ENCODE measurements at places on chromosomes 4 and X.

- DNase-seq = peak; percentile 65
Measured at GRCh38 chrX:74534569-74535038, 79.8 kb downstream of the RLIM start.

GRCh38 chrX:132584936-132585335 is 96.1 kb upstream of the MBNL3 start:
- no peak for DNase-seq

GRCh38 chr4:138865765-138866164 is 149.8 kb upstream of the NOCT start:
- DNase-seq = no peak

DNA sequence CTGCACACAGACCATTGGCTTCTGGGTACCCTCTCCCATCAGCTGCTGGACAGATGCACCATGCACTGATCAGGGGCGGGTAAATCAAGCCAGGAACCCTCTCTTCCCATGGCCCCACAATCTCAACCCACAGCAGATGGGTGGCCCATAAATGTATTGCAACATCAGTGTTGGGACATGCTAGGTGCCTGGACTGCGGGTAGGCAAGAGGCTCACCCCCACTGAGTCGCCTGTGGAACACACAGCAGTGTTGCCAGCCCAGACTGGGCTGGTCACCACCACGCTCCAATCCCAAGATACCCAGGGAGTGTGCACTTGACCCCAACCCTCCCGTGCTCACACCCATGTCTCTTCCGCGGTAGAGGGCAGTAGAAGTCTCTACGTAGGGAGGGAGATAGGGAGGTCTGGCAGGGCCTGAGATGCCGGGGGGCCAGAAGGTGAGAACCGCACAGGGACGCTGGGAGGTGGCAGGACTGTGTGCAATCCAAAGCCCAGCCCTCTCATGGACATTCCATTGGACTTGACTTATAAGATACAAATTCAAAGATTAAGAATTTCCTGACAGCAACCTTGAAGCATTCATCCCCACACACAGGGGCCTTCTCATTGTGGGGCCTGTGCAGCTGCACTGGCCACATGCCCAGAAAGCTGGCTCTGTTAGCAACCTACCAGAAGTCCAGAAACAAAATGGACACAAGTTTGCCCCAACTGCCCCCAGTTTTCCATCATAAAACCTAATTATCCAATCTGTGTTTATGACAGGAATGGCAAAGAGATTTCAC is 183.7 kb downstream of the NSUN7 start:
- DNase-seq = no peak

DNA sequence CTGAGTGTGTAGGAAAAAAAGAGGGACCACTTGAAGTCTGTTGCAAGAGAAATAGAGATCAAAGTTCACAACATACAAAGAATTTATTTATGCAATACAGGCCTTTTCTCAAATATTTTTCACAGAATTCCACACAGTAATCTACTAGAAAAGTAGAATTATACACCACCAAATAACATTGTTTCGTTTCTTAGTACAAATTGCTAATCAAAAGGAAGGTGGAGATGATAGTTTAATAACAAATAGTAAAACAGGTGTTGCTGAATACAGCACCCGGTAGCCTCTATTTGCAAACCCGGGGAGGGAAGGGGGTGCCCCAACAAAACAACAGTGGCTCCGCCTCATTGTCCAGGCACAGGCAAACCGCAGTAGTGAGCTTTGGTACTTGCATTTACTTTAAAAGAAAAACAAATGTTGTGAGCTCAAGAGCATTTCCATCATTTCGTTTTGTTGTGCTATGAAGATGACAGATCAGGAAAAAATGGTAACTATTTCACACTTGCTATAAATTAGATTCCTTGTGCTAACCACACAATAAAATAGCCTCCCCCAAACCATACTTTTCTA is 186.4 kb downstream of the DCLK2 start:
- DNase-seq = no peak

DNA sequence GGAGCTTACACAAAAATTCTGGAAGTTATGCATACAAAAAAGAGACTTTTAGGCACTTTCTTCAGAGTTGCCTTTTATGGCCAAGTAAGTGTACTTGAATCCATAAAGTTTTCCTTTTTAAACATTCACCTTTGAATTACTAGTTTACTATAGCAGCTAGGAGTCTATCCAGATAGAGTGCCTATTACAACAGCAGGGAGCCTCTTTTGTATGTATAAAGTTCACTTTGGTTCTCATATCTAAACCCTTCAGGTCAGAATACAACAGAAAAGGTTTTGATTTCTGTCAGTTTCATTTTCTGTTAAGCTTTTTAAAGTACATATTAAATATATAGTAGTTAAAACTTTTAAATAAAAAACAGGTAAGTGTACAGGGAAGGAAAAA is 51.4 kb upstream of the IL13RA1 start:
- DNase-seq = peak; percentile 2

DNA sequence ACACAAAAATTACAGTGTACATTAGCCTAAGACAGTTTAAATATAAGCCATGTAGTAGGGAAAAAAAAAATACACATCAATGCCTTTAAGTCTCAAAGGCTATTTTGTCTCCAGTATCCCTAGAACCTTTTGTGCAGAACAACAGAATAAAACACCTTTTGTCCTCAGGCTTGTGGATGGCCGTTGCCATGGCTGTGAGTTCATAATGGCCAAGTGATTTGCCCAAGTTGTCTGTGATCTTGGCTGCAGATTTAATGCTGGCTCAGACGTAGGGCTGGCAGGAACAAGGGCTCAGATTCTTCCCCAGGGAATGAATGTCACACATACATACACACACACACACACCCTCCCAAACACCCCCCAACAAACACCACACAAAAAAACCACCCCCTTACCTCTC is 25.3 kb downstream of the GPM6B start:
- no peak for DNase-seq

DNA sequence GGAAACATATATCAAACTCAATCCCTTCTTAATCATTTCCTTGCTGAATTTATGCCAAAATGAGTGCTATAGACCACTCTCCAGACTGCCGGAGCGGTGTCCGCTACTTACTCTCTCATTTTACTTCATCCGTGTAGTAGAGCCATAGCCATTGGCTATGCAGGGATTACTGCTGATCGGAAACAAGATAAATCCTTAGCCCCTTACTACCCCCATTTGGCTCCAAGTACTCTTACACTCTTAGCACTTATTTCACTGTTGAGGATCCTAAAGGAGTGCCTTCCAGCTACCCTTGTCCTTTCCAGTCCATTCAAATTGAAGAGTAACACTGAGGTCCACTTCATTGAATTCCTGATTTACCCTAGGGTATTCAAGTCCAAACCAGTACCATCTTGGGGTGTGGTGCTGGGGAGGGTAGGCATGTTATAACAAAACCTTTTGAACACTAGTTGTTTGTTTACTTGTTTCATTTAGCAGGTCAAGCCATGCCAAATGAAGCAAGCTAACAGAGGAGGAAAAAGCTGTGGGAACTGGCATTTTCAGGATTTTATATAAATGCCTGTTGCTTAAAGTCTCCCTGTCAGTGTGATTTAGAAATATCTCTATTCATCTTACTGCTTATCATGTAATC is 715.1 kb downstream of the FSTL5 start:
- no peak for DNase-seq

DNA sequence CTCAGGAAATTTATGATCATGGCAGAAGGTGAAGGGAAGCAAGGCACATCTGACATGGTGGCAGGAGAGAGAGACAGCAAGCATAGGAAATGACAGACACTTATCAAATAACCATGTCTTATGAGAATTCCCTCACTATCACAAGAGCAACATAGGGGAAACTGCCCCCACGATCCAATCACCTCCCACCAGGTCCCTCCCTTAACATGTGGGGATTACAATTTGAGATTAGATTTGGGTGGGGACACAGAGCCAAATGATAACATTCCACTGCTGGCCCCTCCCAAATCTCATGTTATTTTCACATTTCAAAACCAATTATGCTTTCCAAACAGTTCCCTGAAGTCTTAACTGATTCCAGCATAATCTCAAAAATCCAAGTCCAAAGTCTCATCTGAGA is 8.2 kb upstream of the TMA16 start:
- no peak for DNase-seq

DNA sequence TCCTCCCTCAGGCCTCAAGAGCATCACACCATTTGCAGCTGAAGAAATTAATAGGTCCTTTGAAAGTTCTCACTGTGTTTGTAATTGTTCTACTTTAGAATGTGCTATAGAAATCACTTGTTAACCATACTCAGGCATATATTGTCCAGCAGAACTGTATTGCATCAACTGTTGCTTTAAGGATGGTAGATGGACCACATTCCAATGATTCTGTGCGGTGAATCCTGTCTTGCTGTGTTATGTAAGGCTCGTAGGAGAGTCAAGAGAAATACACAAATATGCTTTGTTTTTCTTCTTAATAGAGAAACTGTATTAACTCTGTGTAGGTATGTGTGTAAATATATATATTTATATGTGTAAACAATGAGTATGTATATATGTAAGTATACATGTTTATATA is 6.3 kb upstream of the ADGRA3 start:
- DNase-seq = no peak

GRCh38 chr4:144449611-144450010 is 196.3 kb upstream of the HHIP start:
- DNase-seq = no peak

- DNase-seq = peak; percentile 60
Measured at GRCh38 chr4:40283968-40284367, 51.2 kb upstream of the CHRNA9 start.

- DNase-seq = no peak
Measured at GRCh38 chr4:111880116-111880515, 265.1 kb upstream of the FAM241A start.

GRCh38 chr4:179871726-179872125 is 2371.5 kb upstream of the TENM3 start:
- no peak for DNase-seq

GRCh38 chrX:122087341-122087740 is 1039.9 kb downstream of the GLUD2 start:
- no peak for DNase-seq

Data from activated CD4-positive, alpha-beta T cell treated with anti-CD3 and anti-CD28 coated beads, Interleukin-2, Interleukin-4, amounts not matched to agents 100 ng/mL and 50 ng/mL, durations not matched to agents 16 hours and 8 hours (primary cell).